Esophagus mucosa (tissue), 1 donor: ENCODE measurements at places on chromosomes 13 and 19. TPM values are rescaled to one million over a fixed set of nuclear protein-coding genes. Genes with fewer than 3 reads are reported as not detected.
A peak's percentile ranks its signal among the peaks of the same experiment; 100 is the strongest.

The ZNF221 gene
- 0.88 TPM for total RNA-seq

DNA sequence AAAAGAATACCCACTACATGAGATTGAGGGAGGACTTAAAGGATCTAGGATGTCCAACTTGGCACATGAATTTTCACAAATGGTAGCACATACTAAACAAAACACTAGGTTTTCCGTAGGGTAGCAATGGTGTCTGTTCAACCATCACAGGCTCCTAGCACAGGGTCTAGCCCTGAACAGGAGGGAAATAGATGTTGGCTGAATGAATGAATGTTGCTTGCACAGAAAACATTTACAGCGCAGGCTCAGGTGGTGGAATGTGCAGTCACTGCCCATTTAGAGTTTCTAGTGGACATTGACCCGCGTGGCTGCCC, 1.9 kb upstream of the MYCBP2 start:
- ATAC-seq = no peak

DNA sequence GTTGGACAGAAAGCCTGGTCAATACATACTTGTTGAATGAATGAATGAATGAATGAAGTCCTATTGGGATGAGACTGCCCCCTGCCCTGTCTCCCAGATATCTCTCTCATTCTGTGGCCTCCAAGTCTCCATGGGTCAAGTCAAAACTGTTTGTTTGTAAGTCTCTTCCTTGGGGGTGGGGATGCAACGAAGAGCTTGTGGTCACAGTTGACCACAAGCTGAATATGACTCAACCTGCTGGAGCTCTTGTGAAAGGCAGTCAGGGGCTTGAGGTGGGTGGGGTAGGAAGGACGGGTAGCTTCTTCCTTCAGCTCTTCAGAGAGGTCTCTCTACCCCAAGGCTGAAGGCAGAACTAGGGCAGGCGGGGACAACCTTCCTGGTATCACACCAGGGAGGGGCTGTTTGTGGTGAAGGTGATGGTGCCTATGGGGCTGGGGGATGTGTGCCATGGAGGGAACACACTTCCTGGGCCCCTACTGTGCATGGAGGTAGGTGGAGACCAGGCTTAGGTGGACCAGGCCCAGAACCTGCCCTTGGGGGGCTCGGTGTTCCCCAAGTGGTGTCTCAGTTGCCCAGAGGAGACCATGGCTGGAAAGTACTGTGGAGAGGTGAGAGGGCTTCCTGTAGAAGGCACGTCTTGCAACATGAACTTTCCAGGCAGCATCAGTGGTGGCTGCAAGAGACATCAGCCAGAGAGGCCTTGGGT, 8.0 kb downstream of the MYO1F start:
- ATAC-seq = peak; percentile 52

DNA sequence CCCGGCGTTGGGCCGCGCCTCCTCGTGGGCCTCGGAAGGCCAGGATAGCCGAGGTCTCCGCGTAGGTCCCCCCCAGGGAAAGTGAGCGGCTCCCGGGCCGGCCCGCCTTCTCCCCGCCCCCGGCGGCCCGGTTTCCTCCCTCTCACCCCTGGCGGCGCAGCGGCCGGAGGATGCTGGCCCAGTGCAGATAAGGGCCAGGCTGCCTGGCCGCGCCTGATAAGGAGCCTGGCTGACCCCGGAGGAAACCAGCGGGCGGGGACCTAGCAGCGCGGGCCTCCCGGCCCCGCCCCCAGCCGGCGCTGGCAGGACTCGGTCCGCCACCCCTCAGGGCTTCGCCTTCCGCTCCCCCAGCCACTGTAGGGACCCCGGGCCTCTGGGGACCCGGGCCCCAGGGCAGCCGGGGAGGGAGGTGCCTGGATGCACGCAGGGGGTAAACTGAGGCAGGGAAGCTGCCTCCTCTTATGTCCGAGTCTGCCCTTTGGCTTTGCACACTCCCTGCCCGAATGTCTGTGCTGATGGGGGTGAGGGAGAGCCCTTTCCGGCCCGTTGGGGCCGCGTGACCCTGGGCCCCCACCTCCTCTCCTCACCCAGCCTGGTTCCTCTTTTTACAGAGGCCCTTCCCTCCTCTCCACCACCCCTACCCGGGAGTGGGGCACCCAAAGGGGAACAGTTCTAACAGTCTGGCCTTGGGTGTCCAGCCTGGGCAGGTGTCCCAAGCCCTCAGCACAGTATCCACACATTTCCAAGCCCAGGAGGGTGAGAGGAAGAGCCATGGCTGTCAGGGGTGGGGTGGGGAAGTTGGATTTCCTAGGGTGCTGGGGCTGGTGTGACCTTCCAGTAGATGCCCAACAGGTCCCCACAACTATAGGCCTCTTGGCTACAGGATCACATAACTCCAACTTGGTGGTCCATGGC, at the start of gene LYL1:
Gene LYL1 (minus strand): TSS at position 193 of the 915 bp plus-strand sequence. CDS start 1,687 bp downstream, outside the sequence.
- ATAC-seq = peak; percentile 42

DNA sequence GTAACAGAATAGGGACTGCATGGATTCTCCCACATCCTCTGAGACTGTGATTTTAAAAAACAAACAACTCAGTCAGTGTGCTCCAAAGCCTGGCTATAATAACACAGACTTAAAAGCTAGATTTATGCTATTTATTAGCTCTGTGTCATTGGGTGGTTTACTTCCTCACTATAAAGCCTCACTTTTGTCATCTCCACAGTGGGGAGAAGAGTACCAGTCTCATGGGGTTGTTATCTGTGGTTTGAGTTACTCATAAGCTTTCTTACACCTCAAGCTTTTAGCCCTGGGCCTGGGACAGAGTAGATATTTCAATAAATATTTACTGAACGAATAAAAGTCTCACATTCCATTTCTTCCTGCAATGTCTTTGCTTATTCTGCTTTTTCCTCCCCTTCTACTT, 5.3 kb downstream of the RNASEH2B start:
- ATAC-seq = no peak

DNA sequence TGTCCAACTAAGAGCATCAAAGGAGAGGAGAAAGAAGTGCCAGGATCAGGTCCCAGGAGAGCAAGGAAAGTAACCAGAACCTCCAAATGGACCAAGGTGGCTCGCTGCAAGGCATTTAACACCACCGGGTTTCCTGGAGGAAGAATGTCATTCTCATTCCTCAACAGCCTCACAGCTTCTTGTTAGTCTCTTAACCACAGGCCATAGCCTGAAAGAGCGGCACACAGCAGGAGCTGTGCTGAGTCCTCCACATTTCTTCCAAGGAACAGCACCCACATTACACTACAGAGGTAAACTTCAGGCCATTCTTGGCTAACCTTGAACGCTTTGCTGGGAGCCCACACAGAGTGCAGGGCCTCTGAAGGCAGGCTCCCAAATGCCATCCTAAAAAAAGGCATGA, 23.6 kb downstream of the DOCK9 start:
- ATAC-seq = no peak

DNA sequence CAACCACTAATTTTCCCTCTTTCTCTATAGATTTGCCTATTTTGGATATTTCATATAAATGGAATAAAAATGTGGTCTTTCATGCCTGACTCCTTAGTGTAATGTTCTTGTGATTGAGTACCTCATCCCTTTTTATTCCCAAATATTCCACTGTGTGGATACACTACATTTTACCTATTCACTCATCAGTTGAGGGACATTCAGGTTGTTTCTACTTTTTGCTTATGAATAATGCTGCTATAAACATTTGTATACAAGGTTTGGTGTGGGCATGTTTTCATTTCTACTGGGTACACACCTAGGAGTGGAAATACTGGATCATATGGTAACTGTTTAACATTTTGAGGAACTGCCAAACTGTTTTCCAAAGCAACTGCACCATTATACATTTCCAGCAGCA, 5.1 kb upstream of the WBP4 start:
- no peak for ATAC-seq

The HMG20B gene
- 36.6 TPM for total RNA-seq

GRCh38 chr19:17610384-17610783, 54.9 kb downstream of the COLGALT1 start:
- ATAC-seq = no peak

DNA sequence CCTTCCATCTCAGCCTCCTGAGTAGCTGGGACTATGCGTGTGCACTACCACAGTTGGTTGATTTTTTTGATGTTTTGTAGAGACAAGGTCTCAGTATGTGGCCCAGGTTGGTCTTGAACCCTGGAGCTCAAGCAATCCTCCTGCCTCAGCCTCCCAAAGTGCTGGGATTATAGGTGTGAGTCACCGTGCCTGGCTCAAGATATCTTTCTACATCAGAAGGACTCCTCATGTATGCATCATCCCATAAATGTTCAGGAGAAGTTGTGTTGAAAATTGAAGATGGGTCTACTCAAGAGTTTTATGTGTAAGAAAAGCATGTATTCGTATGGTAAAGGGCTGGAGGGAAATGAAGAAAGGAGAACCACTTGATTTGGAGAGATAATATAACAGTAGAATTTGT, 71.8 kb upstream of the STK24 start:
- ATAC-seq = no peak

The MCF2L gene
- 9.7 TPM for total RNA-seq

DNA sequence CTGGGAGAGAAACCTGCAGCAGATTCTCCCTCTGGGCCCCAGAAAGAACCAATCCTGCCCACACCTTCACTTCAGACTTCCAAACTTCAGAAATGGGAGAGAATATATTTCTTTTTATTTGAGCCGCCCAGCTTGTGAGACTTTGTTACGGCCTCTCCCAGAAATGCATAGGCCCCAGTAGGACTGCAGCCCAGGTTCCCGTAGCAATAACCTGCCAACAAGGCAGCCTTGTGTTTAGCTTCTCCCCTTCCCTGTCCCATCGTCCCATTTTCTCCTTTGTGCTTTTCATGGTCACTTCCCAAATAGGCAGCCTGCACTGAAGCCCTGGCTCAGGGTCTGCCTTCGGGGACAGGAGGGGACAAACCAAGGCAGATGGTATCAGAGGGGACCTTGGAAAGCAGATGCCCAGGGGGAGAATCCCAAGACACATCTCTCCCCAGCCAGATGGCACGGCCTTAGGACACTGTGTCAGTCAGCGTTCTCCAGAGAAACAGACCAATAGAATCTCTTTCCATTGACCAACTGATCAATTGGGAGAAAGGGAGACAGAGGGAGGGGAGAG, 3.7 kb upstream of the ARHGEF7 start:
- ATAC-seq = no peak

DNA sequence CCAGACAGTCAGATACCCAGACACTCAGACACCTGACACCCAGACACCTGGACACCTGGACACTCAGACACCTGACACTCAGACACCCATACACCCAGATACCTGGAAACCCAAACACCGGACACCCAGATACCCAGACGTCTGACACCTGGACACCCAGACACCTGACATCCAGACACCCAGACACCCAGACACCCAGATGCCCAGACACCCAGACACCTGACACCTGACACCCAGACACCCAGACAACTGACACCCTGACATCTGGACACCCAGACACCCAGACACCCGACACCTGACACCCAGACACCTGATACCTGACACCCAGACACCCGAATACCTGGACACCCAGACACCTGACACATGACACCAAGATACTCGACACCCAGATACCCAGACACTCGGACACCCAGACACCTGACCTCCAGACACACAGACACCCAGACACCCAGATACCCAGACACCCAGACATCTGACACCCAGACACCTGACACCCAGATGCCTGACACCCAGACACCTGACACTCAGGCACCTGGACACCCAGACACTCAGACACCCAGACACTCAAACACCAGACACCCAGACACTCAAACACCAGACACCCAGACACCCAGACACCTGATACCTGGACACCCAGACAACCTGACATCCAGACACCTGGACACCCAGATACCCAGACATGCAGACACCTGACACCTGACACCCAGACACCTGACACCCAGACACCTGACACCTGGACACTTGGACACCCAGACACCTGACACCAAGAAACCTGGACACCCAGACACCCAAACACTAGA, 19.1 kb downstream of the C19orf12 start:
- ATAC-seq = no peak

The PLIN4 gene
- 0.96 TPM for total RNA-seq

GRCh38 chr13:69565334-69565733, 542.3 kb upstream of the ATXN8OS start:
- ATAC-seq = no peak

The COX7A1 gene
- total RNA-seq = 3.5 TPM

GRCh38 chr19:30402436-30403202, 30.4 kb downstream of the ZNF536 start:
- ATAC-seq = no peak

GRCh38 chr13:33078263-33078662, 62.0 kb downstream of the KL start:
- no peak for ATAC-seq

- ATAC-seq = peak; percentile 62
These were observed 214.9 kb downstream of the KCNRG start for GRCh38 chr13:50229960-50230661.

- ATAC-seq = no peak
These were observed 1.7 kb upstream of the IFT88 start for GRCh38 chr13:20565115-20565736.
